ENCODE measurements at places on chromosomes 7 and 10.

GRCh38 chr7:22718911-22719420 lies 8.0 kb upstream of the IL6 start:
- DNase-seq, result no peak

DNA sequence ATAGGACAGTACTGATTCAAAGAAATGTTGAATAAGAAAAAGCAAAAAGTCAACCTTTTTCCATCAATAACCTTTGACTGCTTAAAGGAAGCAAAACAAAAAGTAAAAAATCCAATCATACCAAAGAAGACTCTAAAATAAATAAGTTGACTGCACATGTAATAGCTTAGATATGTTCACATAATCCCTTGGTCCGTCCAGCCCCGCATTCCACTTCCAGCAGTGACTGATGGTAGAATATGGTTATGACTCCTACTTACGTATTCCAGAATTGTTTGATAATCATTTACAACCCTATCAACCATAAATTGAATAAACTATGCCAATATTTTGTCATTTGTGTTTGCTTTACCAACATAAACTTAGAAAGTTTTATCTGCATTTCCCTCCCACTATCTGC lies 77.9 kb downstream of the CTNNA3 start:
- peak; percentile 28 for DNase-seq

GRCh38 chr10:50469778-50470193 lies 154.0 kb downstream of the SGMS1 start:
- DNase-seq, result no peak

- no peak for DNase-seq
Measured at GRCh38 chr7:114150689-114151088, 231.9 kb upstream of the PPP1R3A start.

- DNase-seq, result no peak
Measured at GRCh38 chr10:88865281-88865876, 13.7 kb upstream of the ANKRD22 start.

DNA sequence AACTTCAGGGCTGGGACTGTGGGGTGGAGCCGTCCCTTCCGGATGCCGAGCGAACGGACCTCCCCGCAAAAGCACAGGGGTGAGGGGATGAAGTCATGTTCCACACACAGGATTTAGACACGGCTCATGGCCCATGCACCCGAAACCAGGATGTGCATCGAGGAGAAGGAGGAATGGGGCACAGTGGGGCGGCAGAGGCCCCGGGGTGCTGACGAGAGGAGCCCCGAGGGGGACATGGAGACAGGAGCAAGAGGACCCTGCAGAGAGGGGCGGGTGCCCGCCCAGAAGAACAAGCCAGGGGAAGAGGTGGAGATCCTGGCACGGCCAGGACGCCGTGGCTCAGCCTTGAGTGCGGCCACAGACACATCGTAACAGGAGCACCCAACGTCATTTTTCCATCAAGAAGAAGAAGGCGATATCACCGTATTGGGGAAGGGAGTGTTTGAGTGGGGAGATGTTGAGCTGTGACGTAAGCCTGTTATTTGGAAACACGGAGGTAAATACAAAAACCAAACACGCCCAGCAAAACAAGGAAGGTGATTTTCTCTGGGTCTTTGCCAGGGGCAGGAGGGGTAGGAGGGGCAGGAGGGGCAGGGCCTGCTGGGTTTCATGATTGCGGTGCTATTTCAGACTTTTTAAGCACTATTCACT lies 25.3 kb upstream of the FOXL3 start:
- DNase-seq, result no peak

DNA sequence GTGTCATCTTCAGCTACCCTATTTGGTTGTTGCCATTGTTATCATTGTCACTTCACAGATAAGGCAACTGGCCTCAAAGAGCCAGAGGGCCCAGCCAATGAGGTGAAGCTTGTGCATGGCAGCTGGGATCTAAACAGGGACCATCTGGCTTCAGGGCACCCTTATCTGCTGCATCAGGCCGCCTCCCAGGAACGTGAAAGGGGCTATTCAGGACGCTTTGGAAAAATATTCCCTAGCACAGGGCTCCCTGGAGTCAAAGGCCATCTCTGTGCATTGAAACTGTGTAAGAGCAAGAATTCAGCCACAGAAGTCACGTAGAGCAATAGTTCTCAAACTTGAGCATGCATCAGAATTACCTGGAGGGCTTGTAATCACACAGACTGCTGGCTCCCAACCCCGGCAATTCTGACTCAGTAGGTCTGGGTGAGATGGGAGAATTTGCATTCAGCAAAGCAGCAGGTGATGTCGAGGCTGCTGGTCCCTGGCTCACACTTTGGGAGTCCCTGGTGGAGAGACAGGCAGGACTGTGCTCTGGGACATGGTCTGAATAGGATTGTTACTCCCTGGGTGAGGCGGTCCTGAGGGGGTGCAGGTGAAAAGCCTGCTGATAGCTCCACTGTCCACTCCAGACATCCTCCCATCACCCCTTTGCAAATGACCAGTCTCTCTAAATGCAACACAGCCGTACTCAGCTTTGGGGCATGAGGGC lies 21.5 kb upstream of the PLEKHA1 start:
- no peak for DNase-seq

DNA sequence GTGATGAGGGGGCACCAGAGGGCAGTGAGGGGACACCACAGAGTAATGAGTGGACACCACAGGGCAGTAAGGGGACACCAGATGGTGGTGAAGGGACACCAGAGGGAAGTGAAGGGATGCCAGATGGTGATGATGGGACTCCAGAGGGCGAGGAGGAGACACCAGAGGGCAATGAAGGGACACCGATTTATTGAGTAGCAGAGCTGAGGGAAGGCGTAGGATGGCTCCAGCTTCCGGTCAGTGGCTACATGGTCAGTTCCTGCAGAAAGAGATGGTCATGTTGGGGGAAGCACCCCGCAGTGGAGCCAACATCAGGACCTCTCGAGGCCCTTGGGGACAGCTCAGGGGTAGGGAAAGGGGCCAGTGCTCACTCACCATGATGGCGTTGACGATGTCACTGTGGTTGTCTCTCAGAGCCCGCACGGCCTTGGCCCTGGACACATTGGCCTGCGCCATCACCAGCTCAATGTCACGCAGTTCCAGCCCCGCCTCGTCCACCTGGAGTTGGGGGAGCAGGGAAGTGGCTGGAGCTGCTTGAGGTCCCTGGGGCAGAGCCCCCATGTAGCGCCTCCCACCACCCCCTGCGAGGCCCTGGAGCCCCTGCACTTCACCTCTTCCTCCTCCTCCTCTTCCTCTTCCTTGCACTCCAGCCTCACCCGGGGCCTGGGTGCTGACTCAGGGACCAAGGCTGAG lies 8.4 kb downstream of the NACAD start:
- no peak for DNase-seq

- DNase-seq, result no peak
Measured at GRCh38 chr10:29183301-29183945, 105.4 kb upstream of the LYZL1 start.

- no peak for DNase-seq
Measured at GRCh38 chr7:24740871-24741270, 16.4 kb downstream of the GSDME start.

DNA sequence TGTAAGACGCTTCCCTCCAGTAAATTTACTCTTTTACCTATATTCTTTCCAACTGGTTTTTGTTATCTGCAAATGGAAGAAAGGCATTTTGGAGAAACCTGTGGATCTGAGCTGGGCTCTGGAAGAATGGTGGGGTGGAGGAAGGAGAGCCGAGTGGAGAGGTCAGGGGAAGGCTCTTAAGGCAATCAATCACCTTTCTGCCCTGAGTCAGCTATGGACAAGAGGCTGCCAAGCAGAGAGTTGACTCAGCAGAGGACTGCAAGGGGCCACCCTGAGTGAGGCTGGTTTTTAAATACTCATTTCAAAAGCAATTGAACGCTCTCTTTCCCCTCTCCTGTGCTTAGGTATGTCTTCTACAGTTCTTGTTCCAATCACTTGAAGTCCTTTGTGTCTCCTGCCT lies 81.8 kb downstream of the SPAG6 start:
- DNase-seq, result no peak

DNA sequence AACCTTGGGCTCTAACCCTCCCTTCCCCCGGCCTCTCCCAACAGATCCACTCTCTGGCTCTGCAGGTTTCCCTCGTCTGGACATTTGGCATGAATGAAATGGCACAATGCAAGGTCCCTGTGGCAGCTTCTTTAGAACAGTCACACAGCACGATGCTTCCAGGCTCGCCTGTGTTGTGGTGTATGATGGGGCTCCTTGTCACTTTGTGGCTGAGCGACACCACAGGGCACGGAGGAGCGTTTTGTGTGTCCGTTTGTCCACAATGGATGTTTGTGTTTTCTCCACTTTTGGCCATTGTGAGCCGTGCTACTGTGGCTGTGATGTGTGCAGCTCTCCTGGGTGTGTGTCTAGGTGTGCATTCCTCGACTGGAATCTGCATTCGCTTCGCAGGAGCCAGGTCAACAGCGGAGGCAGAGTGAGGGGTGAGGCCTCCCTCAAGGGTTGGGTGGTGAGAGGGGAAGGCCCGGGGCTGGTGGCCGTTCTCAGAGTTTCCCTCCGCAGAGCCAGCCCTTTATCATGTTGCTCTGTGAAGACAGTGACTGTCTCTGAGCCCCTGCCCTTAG lies 22.3 kb upstream of the SHH start:
- DNase-seq, result no peak

DNA sequence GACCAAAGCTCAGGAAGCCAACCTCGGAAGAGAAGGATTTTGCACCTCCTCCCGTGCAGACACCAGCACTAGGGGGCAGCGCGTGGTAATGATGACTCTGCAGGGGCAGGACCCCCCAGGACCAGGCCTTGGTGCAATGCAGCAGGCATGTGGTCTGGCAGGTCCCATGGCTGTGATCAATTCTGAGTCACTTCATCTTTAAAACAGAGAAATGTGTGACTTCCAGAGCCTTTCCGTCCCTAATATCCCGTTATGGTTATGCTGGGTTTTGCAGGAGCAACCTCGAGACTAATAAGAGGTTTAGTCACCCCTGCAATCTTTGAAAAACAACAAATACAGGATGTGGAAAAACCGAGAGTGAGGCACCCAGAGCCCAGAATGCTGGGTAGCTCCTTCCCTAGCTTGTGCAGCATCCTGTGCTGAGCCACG lies 30.2 kb upstream of the GJD4 start:
- peak; percentile 85 for DNase-seq

GRCh38 chr10:82148764-82149163 lies 273.8 kb downstream of the NRG3 start:
- DNase-seq, result no peak

DNA sequence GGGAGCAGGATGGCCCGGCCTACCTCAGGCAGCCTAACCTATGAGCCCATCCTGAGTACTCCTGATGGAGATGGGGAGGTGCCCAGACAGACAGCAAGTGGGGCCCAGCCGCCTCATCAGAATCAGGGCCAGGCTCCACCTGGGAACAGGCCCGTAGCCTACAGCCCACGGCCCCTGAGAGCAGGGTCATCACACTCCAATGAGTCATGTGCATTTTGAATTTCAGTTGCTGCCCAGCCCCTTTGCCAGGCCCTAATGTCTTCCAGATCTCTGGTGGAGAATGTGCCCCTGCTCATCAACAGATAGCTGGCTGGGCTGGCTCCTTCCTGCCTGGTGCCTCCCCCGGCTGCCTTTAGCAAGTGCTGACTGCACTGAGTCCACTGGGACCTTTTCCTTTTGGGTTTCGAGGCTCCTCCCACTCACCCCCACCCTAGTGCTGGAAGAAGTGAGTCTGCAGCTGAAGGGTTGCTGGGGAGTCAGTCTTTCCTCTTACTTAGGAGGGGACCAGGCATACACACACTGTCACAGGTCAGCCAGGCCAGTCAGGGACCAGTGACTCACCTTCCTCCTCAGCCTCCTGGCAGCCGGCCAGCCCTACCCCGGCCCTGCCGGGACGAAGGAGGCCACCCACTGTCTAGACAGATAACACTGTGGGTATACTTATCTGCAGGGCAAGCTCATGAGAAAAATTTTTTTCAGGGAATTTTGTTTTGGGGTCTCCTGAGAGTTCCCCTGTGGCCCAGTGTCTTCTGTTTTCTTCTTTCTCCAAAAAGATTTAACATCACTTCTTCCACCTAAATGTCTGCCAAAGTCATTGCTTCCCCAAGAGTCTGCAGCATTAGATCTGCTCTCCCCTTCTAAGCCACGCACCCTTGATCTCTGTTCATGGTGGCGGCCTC lies 9.1 kb upstream of the ASIC3 start:
- peak; percentile 71 for DNase-seq

DNA sequence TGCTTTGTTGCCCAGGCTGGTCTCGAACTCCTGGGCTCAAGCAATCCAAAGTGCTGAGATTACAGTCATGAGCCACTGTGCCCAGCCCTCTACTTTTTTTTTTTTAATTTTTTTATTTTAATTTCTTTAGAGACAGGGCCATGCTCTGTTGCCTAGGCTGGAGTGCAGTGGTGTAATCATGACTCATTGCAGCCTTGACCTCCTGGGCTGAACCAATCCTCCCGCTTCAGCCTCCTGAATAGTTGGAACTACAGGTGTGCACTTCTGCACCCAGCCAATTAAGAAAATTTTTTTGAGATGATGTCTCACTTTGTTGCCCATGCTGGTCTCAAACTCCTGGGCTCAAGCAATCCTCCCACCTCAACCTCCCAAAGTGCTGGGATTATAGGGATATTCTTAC lies 528.6 kb downstream of the GATA3 start:
- no peak for DNase-seq

- DNase-seq, result peak; percentile 24
Measured at GRCh38 chr10:60646966-60647796, 131.1 kb upstream of the CDK1 start.

DNA sequence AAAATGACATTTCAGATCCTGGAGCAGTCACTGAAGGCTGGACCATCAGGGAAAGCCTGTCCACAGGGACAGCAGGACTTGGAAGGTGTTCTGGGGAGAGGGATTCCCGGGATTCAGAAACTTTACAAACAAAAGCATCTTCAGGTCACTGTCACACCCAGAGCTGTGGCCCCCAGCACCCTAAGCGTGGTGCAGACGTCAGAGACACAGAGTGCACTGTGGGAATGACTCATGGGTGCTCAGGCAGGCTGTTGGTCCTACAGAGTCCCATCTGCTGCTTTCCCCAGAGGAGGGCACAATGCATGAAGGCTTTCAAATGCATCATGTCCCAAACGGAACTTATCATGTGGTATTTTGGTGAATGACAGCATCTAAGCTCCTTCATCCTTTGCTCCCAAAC lies 13.1 kb upstream of the LRMDA start:
- DNase-seq, result no peak

GRCh38 chr10:99593312-99593711 lies 26.9 kb downstream of the SLC25A28 start:
- DNase-seq, result no peak

GRCh38 chr7:30448461-30449189 lies 30.0 kb downstream of the NOD1 start:
- DNase-seq, result no peak

GRCh38 chr7:134307320-134307719 lies 9.4 kb downstream of the SLC35B4 start:
- no peak for DNase-seq

GRCh38 chr10:31749981-31750840 lies 178.4 kb downstream of the ARHGAP12 start:
- DNase-seq, result no peak

GRCh38 chr10:71832967-71833366 lies 18.1 kb downstream of the PSAP start:
- no peak for DNase-seq
